ENCODE measurements at places on chromosomes 1 and 21. TPM values are rescaled to one million over a fixed set of nuclear protein-coding genes. Genes with fewer than 3 reads are reported as not detected.

DNA sequence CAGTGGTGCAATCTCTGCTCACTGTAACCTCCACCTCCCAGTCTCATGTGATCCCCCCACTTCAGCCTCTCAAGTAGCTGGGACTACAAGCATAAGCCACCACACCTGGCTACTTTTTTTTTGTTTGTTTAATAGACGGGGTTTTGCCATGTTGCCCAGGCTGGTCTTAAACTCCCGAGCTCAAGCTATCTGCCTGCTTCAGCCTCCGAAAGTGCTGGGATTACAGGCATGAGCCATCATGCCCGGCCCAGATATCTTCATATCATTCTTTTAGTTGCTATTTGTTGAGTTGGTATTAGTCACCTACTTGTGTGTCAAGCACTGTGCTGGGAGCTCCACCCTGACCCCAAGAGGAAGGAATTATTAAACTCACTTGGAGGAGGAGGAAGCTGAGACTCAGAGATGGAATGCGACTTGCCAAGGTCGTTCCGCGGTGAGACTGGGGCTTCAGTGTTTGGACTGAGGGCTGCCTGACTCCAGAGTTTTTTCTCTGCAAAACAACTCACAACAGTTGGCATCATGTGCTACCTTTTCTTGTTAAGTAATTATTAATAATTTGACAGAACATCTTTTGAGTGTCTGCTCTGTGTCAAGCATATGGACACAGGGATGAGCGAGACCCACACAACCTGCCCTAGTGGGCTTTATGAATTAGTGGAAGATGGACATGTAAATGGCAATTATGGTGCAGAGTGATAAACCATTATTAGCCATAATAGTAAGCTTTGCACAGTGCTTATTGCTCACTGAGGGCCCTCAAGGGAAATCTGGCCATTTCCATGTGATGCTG, 132.0 kb downstream of the FOXD2 start:
- H3K27me3 ChIP-seq = no peaks in the 10 kb centered on the region
- H3K36me3 ChIP-seq = no peaks in the 10 kb centered on the region
- H3K4me1 ChIP-seq = no peaks in the 10 kb centered on the region
- no peak overlapping the region for H3K4me3 ChIP-seq
- peak; percentile 50 for DNase-seq
- no peak overlapping the region for H3K27ac ChIP-seq

The LRP8 gene
- 200 TPM for total RNA-seq

DNA sequence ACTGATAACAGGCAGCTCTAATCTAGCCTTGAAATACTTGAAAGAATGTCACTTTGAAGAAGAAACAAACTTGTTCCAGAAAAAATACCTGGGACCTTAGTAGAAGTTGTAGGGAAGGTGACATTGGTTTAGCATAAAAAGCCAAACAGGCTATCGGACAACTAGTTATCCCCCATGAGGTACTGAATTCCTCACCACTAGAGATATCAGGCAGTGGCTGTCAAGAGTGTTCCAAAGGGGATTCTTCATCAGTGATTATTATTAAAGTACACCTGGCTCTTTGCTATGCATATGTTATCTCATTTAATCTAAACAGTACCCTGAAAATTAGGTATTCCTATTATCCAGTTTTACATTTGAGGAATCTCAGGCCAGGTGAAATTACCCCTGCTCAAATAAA, 13.1 kb upstream of the HMGN2 start:
- peaks cover 23% of the 10 kb centered on the region for H3K36me3 ChIP-seq
- no peak overlapping the region for H3K27ac ChIP-seq
- no peak for DNase-seq
- H3K4me3 ChIP-seq = no peak overlapping the region

DNA sequence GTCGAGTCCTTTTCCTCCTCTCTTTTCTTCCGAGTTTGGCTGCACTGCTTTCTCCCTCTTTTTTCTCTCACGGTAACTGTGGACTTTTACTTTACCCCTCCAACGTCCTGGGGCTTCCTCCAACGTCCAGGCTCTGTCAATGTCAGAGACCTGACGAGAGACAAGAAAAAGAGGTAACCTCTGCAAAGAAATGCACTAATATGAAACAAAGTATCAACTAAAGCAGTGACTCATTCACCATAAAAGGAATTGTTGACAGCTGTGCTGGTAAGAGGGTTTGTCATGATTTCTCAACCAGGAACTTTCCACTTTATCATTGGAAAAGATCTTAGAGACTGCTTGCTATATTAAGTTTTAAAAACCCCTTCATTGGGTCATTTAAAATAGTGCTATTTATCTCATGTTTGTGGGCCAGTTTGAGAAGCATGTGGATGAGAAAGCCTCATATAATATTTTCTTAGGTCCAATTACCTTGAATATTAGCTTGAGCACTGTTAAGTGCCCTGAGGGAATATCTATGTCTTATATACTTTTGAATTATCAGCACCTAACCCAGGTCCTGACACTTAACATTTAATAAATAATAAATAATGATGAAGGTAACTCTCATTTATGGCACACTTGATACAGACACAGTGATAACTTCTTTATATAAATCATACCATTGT, at the start of gene GBP2:
GBP2 (minus strand) TSS at position 202 of the 668 bp plus-strand sequence. CDS start 4,148 bp downstream, outside the sequence.
- DNase-seq = no peak
- no peaks in the 10 kb centered on the region for H3K27me3 ChIP-seq
- peak within 1 kb of the TSS; percentile 27 for H3K4me3 ChIP-seq
- peak within 1 kb of the TSS; percentile 85 for H3K27ac ChIP-seq

The ZNF644 gene
- 70.2 TPM for total RNA-seq

- DNase-seq = peak; percentile 17
- H3K27me3 ChIP-seq = no peaks in the 10 kb centered on the region
- H3K36me3 ChIP-seq = no peaks in the 10 kb centered on the region
- H3K4me1 ChIP-seq = peaks cover 8% of the 10 kb centered on the region
- H3K4me3 ChIP-seq = no peak overlapping the region
These were observed 15.9 kb upstream of the NUAK2 start for GRCh38 chr1:205337481-205337880.

The SHE gene
- total RNA-seq = 41.7 TPM

The TMPRSS2 gene
- total RNA-seq = 47.3 TPM

GRCh38 chr1:161935264-161935663, 88.4 kb downstream of the OLFML2B start:
- no peaks in the 10 kb centered on the region for H3K27me3 ChIP-seq
- no peak overlapping the region for H3K27ac ChIP-seq
- no peaks in the 10 kb centered on the region for H3K36me3 ChIP-seq
- DNase-seq = no peak
- H3K4me3 ChIP-seq = no peak overlapping the region

The FAM167B gene
- total RNA-seq = 5.6 TPM

- DNase-seq = no peak
- no peak overlapping the region for H3K4me3 ChIP-seq
- no peaks in the 10 kb centered on the region for H3K27me3 ChIP-seq
- H3K4me1 ChIP-seq = peaks cover 24% of the 10 kb centered on the region
- no peak overlapping the region for H3K27ac ChIP-seq
These were observed 13.4 kb downstream of the C1orf116 start for GRCh38 chr1:207019161-207019560.
